NCI-H2081 treated with DMSO at 0.1 percent for 48 hours (cell line): ENCODE measurements at places on chromosomes 7 and 10.

DNA sequence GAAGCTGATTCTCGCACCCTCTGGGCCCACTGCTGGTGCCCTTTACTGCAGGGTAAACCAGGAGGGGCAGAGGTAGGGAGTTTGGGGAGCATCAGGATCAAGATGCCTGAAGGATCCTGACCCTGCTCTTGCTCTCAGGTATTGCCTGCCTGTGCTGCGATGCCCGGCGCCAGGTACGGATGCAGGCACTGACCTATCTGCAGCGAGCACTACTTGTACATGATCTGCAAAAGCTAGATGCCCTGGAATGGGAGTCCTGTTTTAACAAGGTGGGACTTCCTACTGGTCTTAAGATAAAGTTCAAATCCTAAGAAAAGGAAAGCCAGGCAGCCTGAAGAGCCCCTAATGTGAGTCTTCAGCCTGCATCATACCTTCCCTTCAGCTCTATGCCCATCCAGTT lies 16.1 kb upstream of the NFKB2 start:
- no peak for DNase-seq

- no peak for DNase-seq
Measured at GRCh38 chr7:106757846-106758245, 96.9 kb upstream of the CCDC71L start.

GRCh38 chr7:153386556-153386955 lies 627.0 kb downstream of the ACTR3B start:
- no peak for DNase-seq

GRCh38 chr7:156903232-156903909 lies 10.4 kb upstream of the LMBR1 start:
- no peak for DNase-seq

DNA sequence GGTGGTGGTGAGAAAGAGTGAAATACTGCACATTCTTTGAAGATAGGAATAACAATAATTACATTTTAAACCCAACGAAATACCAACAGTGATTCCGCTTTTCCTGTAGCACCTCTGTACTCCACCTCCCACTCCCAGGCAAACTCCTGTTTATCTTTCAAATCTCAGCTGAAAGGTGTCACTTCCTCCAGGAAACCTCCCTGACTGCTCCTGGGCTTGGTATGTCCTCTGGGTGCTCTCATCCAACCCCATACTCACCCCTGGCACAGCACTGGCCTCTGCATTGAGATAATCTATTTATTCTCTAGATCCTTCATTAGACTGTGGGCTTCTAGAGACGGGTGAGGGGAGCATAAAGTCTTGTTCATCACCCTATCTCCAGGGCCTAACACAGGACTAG lies 148.0 kb downstream of the MYOF start:
- no peak for DNase-seq

GRCh38 chr7:38580485-38580884 lies 50.7 kb downstream of the AMPH start:
- no peak for DNase-seq

GRCh38 chr10:123759501-123760031 lies 93.4 kb downstream of the GPR26 start:
- DNase-seq, result no peak

DNA sequence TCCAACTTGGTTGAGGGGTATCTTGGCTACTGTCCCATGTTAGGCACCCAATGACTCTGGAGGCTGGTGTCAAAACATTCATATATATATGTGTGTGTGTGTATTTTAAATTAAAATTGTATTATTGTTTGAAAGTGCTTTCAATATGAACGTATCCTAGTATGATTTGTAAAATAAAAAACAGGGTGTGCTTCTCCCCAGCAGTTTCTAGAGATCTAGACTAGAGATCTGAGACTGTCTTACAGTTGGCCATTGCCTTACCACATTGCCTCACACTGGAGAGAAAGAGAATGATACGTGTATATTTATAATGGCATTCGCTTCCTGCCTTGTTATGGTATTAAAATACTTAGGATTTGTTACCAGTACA lies 1.2 kb downstream of the BAG3 start:
- no peak for DNase-seq

- DNase-seq, result no peak
Measured at GRCh38 chr10:101848894-101849351, 5.3 kb upstream of the KCNIP2 start.

GRCh38 chr10:119468542-119469324 lies 73.8 kb downstream of the RGS10 start:
- no peak for DNase-seq

DNA sequence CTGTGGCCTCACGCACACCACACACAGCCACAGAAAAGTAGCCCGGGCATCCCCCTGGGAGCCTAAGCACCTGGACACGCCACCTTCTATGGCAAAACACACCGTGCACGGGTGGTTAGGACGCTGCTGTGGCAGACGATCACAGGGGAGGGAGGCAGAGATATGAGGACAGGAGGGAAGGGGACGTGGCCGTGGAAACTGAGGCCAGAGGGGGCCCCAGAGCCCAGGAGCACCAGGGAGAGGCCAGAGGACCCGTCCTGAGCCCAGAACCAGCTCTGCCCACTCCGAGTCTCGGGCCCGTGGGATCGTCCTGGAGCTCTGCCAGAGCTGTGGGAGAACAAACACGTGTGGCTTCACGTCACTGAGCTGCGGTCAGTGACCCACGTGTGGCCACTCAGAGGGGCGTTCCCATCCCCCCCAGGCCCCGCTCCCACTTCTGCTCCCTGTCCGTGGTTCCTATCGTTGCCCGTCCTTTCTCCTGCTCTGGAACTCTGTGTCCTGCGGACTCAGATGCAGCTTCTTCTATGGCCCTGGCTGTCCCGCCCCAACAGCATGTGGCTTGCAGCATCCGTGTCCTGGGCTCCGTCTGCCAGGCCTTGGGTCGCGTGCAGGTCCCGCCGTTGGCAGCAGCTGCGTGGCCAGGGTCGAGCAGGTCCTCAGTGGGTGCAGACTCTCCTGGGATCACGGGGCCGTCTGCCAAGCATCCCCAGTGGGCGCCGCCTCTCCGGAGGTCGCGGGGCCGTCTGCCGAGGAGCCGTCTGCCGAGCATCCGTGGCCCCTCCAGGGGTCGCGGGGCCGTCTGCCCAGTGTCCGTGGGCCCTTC lies 31.0 kb downstream of the GET4 start:
- DNase-seq, result no peak

- no peak for DNase-seq
Measured at GRCh38 chr10:88458209-88458608, 124.9 kb downstream of the RNLS start.

DNA sequence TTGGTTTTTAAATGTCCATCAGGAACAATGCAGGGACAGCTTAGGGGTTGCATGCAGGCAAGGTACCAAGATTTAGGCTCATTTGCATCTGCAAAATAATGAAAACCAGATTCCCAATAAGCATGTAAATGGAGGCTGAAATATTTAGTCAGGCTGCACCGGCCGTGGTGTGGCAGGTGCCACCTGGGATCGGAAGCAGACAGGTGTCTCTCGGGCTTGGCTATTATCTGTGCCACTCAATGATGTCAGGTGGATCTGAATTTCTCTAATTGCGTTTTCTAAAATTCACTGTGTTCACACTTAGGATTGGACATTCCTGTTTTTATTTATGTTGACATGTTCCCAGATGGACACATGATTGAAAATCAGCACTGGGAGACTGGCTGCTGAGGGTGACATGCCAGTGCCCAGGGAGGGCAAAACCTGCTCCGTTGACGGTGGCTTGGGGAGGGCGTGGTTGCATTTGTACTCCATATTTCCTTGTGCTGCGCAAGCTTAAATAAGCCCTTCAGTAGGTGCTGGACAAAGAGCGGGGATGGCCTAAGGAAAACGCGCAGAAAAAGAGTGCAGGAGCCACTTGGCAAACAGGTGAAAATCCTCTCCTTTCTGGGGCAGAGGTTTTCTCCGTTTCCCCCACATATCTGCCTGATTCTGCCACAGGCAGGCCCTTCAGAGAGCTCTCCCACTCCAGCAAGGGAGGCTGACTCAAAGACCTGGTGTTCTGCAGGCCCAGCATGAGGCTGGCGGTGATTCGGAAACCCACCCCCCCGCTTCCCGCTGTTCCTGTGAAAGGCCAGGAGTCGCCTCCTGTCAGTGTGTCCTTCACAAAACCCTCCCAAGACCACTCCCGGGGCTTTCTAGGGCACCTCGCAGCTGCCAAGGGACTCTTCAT lies 142.5 kb downstream of the WDR37 start:
- no peak for DNase-seq
